GM12864 (cell line): ENCODE measurements at places on chromosomes 2 and 18.
A peak's percentile ranks its signal among the peaks of the same experiment; 100 is the strongest.

DNA sequence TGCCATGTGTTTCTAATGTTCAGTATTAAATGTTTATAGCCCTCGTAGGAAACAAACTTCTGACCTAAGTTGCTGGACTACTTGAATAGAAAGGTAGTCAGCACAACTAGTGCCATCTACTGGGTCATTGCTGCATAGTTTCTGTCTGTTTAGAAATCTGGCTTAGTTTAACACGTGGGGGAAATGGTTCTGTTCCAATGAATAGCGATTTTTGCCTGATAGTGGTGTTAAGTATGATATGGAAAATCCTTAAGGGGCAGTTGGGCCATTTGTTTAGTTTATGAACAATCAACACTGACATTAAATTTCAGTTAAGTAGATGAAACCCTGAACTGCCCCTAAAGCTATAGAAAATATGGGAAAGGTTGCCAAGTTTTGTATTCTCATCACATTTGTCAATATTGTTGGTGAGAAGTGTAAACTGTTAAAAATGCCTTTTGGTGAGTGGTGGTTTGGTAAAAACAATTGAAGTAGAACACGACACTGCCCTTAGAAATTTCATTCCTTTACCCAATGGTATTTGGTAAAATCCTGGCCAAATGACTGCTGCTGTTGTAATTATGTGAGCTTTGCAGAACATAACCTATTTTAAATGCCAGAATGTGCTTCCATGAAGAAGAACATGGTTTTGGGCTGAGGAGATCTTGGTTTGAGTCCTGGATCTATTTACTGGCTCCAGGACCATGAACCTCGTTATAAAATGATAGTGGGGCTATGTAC, 13.2 kb downstream of the NABP1 start:
- peak; percentile 62 for DNase-seq

DNA sequence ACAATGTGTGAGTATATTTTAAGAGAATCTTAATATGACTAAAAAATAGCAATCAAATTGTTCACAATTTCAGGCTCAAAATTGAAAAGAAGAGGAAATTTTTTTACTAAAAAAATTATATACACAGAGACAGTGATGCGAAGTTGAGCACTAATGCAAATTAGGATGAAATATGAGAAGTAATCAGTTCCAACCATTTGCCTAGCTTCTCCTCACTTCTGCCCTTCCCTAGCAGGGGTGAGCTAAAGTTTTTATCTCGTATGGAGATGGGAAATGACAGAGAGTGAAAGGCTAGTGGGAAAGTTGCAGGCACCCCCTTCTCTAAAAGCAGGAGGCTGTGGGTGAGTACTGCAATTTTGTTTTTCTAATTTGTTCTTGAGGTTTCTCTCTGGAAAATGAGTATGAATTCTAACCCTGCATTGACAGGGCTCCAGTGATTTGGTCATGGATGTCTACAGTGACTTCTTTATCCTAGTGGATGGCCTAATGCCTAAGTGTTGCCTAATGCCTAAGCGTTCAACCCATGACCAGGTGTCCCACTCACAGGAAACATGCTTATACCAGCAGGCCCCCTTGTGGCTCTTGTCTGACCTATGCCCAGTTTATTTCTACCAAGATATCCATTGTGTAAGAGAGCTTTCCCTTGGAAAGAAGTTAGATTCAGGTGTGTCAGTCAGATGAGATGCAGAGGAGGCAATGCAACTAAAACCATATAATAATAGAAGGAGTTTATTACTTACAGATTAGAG, 78.0 kb upstream of the HNMT start:
- no peak for DNase-seq

GRCh38 chr18:49142216-49142615, 191.5 kb upstream of the SMAD7 start:
- no peak for DNase-seq

DNA sequence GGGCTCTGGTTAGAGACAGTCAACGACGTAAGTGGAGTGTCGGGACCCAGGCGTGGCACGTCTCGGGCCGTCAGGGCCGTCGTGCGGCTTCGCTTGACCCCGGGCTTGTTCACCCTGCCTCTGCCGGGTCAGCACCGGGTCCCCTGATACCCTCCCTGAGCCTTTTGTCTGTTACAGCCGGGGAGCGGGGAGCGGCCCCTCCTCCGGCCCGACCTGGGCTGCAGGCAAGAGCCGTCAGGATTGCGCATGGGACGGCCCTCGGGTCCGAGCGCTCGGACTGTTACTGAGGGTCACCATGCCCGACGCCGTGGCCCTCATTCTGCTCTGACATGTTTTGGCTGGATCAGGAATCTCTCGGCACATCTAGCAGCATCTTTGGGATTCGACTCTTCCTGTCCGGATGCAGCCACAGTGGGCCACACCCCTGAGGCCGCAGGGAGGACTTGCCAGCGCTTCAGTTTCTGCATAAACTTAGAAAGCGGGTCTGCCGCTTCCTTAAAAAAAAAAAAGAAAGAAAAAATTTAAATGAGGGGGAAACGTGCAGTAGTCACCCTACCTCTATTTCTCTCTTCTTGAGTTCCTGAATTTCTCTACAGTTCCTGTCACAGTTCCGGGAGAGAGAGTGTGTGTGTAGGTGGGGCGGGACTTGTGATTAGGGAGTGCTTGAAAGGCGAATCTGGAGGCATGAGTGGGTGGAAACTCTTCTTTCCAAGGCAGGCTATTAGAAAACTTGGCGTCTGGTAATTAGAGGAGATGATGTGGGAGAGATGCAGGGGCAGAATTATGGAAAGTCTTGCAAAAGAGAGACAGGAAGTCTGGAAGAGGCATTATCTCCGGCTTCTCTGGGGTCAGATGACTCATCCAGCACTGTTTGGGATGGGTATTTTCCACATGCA, 909 bp downstream of the TMEM87B start:
- DNase-seq: peak; percentile 30

- DNase-seq: no peak
These were observed 32.9 kb upstream of the TOGARAM2 start for GRCh38 chr2:28948160-28948559.

DNA sequence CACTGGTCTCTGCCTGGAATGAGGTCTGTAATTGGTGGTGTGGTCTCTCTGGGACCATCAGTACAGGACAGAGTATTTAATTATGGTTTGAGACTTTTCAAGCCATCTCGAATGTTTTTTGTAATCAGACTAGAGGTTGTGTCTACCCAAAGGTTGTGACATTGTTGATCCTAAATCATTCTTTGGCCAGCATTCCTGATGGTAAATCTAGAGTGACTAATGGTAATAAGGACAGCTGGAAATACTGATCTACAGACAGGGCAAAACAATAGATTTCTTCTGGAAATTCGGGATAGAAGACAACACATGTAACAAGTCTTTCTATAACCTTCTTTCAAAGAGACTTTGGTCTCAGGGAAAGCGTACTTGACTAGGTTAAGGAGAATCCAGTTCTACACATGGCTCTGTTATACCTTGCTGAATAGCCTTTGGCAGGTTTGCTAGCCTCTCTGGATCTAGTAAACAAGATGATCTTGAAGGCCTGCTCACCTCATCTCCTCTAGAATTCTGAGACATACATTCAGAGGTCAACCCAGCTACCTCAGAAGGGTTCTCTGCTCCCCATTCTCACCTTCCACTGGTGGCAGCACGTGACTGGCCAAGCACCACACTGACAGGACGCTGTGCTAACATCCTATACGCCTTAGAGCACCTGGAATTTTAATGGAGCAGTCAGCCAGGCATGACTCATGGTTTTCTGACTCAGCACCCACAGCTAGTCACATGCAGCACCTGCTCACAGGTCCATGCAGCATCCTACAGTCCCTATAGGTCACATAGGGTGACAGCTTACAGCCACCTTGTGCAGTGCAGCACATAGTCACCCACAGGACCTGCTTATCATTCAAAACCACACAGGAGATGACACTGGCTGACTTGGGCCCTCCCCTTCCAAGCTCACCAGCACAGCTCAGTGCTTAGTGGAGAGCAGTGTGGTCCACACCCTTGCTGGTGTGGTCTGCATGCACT, 12.2 kb downstream of the PLB1 start:
- DNase-seq: no peak

- no peak for DNase-seq
These were observed 22.7 kb downstream of the MPPE1 start for GRCh38 chr18:11885278-11885947.

- no peak for DNase-seq
These were observed 29.2 kb downstream of the MTHFD2 start for GRCh38 chr2:74227646-74228045.

DNA sequence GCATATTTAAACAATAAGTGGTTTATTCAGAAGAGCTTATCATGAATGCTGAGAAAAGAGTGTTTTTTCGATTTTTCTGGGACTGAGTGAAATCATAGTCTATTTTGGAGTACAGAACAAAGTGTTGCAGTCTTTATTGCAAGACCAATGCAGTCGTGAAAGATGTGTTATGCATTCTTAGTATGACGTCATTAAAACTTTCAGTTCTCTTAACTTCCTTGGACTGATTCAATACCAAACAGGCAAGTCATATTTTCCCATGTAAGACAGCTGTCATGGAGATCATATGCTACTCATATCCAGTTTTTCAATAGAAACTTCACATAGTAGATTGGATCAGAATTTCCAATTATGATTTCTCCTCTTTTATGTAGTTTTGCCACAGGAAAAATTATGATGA, 92.6 kb downstream of the RIT2 start:
- no peak for DNase-seq

DNA sequence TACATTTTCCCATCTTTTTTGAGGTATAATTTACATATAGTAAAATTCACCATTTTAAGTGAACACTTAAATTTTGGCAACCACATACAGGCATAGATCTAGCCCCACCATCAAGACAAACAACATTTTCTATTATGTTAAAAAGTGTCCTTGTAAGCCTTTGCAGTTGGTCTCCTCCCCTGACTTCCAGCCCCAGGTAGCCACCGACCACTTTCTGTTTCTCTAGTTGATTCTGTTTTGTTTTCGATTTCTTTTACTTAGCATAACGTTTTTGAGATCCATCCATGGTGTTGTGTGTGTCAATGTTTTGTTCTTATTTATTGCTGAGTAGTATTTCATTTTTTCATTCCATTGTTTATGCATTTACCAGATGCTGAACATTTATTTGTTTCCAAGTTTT, 135.5 kb upstream of the FOSL2 start:
- no peak for DNase-seq

- peak; percentile 24 for DNase-seq
These were observed 108.3 kb upstream of the LTBP1 start for GRCh38 chr2:32838418-32838817.

- no peak for DNase-seq
These were observed 65.7 kb downstream of the PDCL3 start for GRCh38 chr2:100628506-100628905.

- DNase-seq: no peak
These were observed 36.2 kb downstream of the THADA start for GRCh38 chr2:43559391-43560230.

- no peak for DNase-seq
These were observed 325.9 kb downstream of the FSIP2 start for GRCh38 chr2:186064507-186064906.

DNA sequence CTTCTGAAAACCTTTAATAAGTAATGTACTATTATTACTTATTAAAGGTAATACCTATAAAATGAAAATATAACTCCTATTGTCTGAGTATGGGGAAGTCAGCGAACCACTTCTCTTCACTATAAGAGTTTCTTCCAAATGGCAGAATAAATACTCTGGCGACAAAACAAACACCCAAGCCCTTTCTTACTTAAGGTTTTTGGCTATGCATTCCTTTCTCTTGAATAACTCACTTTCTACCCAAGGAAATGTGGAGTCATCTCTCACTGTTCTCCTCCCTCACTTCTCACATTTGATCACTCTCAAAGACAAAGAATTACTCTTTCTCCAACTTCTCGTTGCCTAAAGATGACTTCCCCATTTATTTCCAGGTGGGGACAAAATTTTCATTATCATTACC, 816.8 kb upstream of the CRIM1 start:
- no peak for DNase-seq

- DNase-seq: no peak
These were observed 38.2 kb upstream of the VIT start for GRCh38 chr2:36658277-36658748.

DNA sequence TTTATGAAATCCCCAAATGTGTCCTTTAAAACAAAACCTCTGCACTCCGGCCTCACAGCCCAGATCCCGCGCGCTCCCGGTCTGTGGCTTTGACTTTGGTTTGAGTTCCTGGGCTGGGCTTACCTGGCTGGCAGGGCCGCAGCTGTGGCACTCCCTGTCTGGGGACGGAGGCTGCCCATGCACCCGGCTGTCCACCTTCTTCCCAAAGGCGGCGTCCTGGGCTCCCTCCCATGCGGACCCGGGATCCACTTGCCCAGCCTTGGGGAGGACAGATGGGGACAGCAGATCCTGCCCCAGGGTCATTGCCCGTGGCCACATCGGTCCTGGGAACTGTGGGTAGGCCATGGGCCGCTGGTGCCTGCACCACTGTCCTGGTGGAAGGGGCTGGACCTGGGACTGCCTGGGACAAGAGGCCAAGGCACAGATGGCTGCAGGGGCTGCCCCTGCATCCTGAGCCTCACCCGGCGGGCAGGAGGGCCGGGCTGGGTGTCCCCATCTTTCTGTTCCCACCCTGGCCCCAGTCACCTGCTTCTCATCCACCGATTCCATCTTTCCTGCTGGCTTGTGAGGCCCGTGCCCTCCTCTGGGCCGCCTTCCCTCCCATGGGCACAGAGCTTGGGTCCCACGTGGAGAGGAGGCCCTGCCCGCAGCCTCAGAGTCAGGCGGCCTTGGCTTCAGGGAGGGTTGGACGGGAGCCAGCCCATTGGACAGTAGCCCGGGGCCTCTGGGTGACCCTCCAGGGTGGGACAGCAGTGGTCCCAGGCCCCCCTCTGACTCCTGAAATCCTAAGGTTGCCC, 27.7 kb downstream of the NFATC1 start:
- no peak for DNase-seq

GRCh38 chr2:136917411-136917881, 152.1 kb downstream of the THSD7B start:
- DNase-seq: no peak

DNA sequence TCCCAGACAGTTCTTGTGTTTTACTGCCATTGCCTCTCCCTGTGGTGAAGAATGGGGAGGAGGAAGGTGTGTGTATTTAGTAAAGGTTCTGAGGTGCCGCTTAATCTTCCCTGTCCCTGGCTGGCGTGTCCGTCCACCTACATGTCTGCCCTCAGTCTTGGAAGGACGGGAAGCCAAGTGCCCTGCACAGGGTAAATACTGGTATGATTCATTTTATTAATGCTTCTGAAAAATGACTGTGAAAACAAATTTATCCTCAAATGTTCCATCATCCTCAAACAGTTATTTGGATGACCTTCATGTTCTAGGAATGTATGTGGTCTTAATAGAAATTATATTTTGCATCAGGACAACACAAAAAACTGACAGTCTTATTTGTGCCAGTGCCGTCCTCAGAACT, 6.6 kb downstream of the EPAS1 start:
- DNase-seq: no peak

GRCh38 chr18:53752781-53753367, 471.6 kb downstream of the MBD2 start:
- no peak for DNase-seq

- no peak for DNase-seq
These were observed 150.2 kb upstream of the NFATC1 start for GRCh38 chr18:79245517-79246001.
